ENCODE measurements at places on chromosomes 1 and 21.

DNA sequence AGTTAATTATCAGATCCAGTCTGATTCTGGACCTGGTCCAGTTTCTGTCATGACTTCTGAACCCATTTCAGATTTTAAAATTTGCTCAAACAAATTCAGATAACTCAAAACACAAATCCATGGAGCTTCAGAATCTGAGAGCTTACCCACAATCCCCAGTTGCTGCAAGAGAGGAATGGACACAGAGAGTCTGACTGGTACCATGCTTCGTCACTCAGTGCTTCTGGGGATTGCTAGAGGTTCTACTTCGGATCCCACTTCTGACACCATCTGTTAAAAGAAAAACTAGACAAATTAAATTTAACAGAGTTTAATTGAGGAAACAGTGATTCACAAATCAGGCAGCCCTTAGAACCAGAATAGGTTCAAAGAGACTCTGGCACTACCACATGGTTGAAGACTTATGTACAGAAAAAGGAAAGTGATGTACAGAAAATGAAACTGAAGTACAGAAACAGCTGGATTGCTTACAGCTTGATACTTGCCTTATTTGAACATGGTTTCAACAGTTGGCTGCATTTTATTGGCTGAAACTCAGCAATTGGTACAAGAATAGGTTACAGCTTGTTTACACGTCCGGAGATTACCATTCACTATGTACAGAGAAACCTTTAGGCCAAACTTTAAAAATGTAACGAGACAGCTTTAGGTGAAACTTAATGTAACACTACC lies 60.7 kb upstream of the TEKT2 start:
- no peak for DNase-seq

DNA sequence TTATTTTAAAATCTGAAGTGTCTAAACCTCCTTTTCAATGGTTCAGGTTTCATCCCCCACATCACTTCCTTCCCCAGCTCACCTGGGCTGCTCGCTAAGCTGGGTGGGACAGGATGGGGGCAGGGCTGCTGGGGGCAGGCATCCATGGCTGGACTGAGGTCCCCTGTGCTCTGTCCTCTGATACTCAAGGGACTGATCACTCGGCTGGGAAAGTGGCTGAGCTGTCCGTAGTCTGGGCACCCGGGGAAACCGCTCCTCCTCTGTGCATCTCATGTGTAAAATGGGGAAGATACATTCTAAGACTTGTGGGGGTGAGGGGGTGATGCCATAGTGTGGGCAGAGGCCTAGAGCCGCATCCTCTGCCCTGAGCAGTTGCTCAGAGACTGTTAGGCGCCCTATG lies 411.2 kb downstream of the MATN1 start:
- DNase-seq, result no peak

- no peak for DNase-seq
Observed at GRCh38 chr1:156676820-156677615, at the start of gene NES. Gene NES (minus strand): TSS chr1:156677407. CDS start chr1:156677264, 143 bp downstream.

DNA sequence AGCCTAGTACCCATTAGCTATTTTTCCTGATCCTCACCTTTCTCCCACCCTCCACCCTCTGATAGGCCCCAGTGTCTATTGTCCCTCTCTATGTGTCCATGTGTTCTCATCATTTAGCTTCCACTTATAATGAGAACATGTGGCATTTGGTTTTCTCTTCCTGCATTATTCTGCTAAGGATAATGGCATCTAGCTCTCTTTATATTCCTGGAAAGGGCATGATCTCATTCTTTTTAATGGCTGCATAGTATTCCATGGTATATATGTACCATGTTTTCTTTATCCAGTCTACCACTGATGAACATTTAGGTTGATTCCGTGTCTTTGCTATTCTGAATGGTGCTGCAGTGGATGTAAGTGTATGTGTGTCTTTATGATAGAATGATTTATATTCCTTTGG lies 178.9 kb downstream of the NEK7 start:
- no peak for DNase-seq

GRCh38 chr1:225470211-225471108 lies 42.6 kb upstream of the LBR start:
- no peak for DNase-seq

DNA sequence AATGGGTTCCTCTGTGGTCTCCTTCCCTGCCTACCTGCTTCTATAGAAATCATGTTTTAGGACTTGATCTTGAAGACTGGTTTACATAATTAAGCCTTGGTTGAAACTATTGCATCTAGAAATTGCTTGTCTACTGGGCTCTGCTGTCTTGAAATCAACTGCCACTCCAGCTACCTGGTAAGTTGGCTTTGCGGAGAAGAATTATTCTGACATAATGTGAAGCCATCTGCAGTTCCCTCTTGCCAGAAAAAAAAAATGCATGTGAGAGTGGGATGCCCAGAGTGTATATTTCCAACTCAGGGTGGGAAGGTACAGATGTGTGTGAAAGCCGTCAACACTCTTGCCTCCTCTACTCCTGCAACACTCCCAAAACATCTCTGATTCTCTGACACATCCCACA lies 27.2 kb downstream of the C8B start:
- no peak for DNase-seq

DNA sequence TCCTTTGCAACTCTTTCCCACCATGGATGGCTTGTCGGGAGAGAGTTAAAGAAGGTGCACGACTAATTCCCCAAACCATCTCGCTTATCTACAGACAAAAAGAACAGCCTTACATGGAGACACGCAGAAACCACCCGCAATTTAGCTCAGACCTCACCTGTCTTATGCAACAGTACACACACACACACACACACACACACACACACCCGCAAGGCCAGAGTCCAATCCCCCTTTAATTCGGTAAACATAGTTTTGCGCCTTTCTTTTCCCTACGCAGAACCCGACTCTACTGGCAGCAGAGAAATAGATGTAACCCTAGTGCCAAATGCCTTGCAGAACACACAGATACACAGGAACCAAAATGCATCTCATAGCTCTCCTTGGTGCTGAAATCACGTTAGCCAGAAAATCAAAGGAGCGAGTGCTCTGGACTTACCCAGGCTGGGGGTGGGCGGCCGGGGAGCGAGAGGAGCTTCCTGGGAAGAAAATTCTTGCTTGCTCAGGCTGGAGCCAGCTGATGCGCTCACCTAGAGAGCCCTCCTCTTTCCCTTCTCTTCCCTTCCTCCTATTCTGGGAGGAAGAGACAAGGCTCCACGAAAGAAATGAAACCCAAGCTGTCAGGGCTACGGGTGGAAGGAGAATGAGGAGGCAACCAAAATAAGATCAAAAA lies 470 bp downstream of the TNR start:
- DNase-seq, result no peak

GRCh38 chr1:158180741-158181576 lies at the start of gene CD1D:
Gene CD1D (plus strand): TSS chr1:158180895. CDS start chr1:158181102, 207 bp downstream.
- no peak for DNase-seq

GRCh38 chr1:169133801-169134502 lies 27.5 kb downstream of the ATP1B1 start:
- no peak for DNase-seq

GRCh38 chr1:58657082-58657481 lies 42.8 kb downstream of the MYSM1 start:
- DNase-seq, result no peak

DNA sequence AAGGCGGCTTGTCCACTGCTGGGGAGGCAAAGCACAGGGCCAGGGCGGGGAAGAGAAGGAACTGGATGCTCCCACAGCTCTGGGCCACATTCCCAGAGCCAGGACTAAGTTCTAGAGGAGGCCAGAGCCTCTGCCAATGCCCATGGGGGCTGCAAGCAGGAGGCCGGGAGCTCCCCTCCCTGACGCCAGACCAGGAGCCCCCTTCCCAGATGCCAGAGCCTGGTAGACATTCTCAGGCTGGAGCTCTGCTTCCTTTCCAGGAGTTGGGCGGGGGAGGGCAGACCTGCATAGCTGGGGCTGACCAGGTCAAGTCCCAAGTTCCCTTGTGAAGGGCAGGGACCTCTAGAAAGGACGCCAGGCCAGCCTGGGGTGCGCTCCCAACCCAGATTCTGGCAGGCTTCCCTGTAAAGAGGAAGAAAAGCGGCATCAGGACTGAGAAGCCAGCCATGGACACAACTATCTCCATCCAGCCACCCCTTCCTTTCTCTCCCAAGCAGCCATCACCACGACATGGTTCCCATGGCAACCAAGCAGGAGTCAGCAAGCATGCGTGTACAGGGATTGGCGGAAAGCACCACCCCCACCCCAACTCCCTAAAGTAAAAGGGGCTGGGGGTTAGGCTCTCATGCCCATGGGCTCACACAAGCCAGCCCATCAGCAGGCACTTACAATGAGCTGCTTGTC lies 13.4 kb downstream of the KIF21B start:
- DNase-seq, result no peak

DNA sequence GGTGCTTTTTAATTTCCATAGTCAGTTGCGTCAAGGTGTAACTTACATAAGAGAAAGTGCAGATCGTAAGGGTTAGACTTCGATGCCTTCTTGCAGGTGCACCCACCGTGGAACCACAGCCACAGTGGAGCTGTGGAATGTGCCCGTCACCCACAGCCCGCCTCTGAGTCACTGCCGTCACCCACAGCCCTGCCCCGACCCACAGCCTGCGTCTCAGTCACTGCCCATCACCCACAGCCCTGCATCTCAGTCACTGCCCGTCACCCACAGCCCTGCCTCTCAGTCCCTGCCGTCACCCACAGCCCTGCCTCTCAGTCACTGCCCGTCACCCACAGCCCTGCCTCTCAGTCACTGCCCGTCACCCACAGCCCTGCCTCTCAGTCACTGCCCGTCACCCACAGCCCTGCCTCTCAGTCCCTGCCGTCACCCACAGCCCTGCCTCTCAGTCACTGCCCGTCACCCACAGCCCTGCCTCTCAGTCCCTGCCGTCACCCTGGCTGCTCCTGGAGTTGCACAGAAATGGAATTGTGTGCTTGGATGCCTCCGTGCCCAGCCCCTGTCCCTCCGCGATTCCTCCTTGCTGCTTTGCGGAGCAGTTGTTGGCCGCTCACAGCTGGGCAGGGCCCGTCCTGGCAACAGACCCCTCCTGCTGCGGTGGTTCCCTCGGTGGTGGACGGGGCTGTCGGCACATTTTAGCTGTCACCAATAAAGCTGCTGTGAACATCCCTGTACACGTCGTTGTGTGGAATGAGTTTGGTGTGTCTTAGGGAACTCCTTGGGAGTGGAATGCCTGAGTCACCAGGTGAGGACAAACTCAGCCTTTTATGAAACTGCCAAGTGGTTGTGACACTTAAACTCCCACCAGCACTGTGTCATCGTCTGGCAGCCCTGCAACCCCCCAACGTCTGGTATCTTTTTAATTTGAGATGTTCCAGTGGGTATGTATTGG lies 44.9 kb upstream of the COL6A2 start:
- no peak for DNase-seq

- DNase-seq, result no peak
Observed at GRCh38 chr1:169650551-169650950, 20.6 kb upstream of the SELP start.

DNA sequence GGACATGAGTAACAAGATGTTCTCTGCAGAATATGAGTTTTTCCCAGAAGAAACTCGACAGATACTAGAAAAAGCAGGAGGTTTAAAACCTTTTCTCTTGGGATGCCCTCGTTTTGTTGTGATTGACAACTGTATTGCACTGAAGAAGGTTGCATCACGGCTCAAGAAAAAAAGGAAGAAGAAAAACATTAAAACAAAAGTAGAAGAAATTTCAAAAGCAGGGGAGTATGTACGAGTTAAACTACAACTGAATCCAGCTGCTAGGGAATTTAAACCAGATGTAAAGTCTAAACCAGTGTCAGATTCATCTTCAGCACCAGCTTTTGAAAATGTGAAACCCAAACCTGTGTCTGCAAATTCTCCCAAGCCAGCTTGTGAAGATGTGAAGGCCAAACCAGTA lies 92.5 kb downstream of the TTC3 start:
- no peak for DNase-seq

- peak; percentile 94 for DNase-seq
Observed at GRCh38 chr1:117171900-117172511, 38.7 kb downstream of the VTCN1 start.

All from NCI-H446 treated with DMSO at 0.1 percent for 48 hours (cell line).